ENCODE measurements at places on chromosomes 6 and 20.

GRCh38 chr6:154672086-154672485 lies 61.1 kb upstream of the SCAF8 start:
- no peak for DNase-seq

DNA sequence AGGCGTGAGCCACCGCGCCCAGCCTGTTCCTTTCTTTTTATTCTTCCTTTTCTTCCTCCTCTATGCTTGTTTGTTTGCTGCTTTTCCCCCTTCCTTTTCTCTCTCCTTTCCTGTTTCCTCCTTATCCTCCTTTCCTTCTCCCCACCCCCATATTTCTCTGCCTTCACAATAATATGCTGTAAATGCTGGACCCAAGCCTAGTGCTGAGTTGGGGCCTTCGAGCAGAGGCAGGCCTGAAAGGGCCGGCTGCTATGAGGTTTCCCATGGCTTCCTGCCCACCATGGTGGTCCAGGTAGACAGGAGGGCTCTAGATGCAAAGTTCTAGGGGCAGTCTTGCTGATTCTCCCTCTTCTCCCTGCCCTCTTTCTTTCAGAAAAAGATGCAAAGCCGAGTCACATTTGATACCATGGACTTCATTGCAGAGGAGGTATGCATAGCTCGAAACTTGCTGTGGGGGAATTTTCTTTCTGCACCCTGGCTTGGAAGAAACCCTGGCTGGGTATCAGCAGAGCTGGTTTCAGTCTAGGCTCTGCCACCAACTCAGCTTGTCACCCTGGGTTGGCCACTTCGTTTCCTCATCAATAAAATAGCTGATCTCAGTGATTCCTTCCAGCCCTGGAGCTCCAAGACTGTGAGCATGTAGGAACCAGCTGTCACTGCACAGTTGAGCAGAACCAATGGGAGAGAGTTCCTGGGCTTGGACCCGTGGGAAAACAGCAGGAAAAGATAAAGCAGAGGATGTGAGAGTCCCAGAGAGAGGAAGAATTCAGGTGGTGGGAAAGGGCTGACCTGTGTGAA lies 7.4 kb downstream of the CNBD2 start:
- no peak for DNase-seq

DNA sequence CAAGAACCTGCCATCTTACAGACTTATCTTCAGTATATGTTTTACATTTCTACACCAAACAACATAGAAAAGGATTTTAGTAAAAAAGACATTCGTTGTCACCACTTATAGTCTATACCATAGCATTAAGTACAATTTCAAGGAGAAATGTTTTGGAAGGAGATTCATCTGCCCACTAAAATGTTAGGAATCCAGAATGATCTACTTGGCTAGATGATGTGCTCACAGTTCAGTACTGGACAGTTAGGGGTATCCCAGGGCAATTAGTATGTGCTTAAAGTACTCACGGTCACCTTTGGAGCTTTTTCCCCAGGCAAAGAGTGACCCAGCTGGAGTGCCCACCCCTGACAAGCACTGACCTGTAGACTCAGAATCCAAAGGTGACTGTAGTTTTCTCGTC lies 222.9 kb downstream of the SLC24A3 start:
- DNase-seq = no peak

DNA sequence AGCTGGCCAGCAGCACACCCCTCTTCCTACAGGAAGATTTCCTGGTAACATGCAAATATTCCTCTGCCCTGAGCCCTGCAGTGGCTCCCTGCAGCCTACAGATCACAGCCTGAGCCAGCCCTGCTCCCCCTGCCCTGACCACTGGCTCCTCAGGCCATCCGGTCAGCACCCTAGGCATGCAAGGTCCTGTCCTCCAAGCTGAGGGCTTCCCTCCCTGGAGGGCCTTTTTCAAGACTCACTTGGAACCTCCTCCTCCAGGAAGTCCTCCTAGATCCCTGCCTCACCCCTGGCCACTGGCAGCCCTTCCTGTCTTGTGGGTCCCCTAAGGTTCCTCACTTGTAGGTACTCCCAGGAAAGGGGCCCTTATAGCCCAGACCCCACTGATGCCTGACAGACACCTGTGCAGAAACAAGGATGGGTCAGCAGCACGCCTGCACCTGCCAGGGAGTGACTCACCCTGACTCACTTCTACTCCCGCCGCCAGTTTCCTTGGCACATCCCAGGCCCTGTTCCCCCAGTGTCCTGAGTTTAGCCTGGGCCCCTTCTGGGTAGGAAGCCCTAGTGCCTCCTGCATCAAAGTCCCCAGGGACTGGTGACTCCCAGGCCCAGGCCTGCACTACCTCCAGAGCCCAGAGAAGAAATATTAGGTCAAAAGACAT lies 3.2 kb downstream of the SLC4A11 start:
- no peak for DNase-seq

DNA sequence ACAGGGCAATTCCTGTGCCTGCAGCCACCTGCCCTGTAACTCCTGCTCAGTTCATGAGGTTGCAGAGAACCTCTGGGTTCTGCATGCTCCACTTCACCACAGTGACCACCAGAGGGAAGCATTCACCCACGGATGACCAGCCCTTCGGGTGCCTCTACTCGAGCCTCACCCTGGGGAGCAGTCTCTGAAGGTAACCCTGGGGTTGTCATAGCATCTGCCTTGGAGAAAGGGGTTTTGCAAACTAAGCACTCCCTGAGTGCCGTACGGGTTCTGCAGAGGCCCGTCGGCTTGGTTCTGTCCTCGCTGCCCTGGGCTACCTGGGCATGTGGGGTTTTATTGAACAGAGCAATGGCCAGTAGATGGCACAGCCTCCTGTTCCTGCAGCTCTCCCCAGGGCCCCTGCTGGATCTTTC lies 10.2 kb upstream of the CST5 start:
- peak; percentile 29 for DNase-seq

DNA sequence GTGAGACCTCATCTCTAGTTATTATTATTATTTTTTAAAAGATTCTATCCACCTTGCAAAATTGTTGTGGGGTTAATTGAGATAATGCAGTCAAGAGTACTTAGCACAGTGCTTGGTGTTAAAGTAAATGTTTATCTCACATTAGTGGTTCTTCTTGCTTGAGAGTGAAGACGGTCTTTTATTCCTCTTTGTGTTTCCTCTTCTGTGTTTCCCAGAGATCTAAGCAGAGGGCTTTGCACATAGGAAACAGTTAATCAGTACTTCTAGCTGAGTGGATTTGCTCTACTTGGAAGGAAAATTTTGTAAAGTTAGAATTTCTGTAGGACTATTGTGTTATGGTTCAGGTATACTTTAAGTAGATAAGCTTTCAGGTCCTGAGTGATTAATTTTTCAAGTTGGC lies 3.5 kb downstream of the ARMC2 start:
- DNase-seq = no peak

DNA sequence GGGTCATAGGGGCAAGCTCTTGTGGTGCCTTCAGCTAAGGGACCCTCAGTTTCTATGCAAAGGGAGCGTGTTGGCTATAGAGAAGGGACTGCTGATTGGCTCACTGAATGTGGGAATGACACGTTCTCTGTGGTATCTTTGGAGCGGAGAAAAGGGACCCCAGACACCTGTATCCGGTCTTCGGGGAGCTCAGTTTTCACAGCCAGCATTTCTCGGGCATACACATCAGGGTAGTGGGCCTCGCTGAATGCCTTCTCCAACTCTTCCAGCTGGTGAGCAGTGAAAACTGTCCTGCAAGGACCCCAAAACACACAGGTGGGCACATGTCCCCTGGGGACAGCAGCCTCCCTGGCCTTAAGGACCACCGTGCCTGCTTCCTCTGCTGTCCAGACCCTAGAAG lies 3.3 kb downstream of the VSX1 start:
- no peak for DNase-seq

DNA sequence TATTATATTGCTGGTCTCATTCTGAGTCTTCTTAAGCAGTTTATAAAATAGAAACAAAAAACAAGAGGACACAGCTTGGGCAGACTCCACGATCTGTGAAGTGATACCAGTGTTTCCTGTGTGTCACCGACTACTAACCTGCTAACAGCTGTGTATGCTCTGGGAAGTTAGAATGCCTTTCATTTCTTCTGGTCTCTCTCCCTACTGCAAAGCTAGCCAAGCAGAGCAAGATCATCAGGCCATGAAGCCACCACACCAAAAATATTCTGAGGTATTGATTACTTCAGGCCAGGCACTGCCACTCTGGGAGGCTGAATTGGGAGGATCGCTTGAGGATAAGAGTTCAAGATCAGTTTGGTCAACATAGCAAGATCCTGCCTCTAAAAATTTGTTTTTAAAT lies 46.9 kb upstream of the SMIM29 start:
- no peak for DNase-seq

DNA sequence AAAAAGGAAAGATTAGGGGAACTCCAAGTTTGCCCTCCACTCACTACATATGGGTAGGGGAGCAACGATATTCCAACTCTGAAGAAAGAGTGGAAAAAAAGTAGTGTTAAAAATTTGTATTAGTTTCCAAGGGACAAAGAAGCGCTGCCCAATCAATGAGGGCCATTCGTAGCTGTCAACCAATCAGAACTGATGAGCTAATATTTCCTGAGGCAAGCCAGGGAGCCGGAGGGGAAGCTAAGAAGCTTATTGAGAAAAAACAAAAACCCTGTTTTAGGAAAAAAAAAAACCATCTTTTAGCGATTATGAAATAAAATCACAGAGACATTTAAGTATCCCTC lies 59.5 kb downstream of the TRIM38 start:
- DNase-seq = no peak

DNA sequence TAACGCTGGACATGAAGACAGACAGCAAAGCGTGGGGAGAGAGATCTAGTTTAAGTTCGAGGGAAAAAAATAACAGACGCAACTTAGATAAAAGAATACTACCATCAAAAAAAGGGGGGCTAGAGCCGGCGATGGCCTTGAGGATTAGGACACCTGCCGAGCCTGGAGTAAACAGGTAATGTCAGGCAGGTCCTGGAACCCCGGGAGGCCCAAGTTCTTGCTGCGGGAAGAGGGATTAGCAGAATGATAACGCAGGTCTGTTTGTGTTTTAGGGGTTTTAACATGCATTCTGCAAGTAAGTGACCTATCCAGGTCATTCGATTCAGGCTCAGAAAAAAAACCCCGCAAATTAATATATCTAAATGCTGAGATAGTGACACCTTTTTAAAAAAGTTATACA lies 754 bp upstream of the TMEM170B start:
- no peak for DNase-seq

DNA sequence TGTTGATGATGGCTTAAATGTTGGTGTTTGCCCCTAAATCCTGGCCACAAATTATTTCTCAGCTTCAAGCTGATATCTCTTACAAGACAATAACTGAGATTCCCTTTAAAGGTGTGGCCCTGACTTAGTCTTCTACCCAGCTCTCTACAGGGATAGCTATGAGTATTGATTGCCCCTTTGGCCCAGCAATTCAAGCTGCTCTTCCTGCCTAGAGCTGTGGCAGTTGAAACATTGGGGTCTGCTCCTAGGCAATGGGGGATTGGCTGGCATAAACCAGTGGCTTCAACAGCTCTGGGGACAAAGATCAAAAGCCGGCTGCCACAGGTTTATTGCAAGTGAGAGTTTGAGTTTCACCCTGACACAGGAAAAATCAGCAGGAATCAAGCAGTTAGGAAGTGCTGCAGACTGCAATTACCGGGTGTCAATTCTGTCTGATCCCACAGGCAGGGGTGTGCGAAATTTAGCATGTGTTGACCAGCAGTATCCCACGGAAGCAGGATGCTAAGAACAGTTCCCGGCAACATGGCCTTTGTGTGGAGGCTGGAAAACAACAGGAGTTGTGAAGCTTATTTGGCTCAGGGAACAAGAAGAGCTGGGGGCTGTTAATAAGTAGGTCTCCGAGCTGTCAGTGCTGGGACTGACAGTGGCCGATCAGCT lies 66.2 kb upstream of the IYD start:
- DNase-seq = no peak

Measured in stimulated activated CD8-positive, alpha-beta memory T cell treated with anti-CD3 and anti-CD28 coated beads, Interleukin-15, amount 100 ng/mL, for 24 hours (primary cell).